ENCODE measurements at places on chromosomes 3 and 15.

DNA sequence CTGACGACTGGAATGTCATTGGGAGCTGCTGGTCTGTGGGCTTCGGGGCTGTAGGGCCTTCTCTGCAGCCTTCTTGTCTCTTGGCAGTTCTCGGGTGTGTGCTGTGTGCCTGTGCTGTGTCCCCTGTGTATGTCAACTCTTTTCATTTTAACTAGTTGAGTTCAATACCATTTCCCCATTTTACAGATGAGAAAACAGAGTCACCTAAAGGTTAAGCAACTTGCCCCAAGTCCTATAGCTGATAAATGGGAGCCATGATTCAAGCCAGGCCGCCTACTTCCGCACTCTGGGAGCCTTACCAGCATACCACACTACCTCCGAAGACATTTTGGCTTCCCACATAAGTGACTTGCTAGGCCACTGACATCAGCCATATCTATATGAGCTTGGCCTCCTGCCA lies 85.7 kb downstream of the FAM81A start:
- no peak for DNase-seq

DNA sequence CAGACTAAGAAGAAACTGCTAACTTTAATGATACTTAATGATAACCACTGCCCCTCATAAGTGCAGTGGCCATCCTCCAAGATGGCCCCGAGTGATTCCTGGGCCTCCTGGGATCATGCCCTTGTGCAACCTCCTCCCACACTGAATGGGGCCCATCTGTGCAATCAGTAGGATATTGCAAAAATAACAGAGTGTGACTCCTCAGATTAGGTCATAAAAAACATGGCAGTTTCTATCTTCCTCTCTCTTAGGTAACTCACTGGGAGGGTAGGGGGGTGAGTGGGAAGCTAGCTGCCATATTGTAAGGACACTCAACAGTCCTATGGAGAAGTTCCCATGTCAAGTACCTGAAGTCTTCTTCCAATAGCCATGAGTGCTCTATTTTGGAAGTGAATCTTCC lies 173.0 kb downstream of the SHQ1 start:
- no peak for DNase-seq

DNA sequence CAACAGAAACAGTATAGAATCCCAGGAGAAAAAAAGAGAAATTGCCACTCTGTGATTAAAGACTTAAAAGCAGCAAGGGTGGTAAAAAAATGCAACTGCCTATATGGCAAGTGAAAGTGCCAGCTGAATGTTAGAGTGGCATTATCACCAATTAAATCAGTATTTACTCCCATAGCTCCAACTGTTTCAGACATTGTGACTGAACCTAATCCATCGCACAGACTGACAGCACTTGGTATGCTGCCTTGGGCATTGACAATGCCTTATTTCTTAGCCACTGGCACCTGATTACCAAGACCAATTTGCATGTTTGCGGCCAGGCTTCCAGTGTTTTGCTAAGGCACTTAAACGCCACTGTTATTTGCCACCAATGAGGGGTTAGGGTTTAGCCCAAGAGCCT lies 201.9 kb upstream of the NECTIN3 start:
- no peak for DNase-seq

- peak; percentile 43 for DNase-seq
These were observed 49.0 kb downstream of the KY start for GRCh38 chr3:134601539-134602439.

- DNase-seq, result no peak
These were observed 106.7 kb downstream of the ADAMTS17 start for GRCh38 chr15:100235030-100235617.

DNA sequence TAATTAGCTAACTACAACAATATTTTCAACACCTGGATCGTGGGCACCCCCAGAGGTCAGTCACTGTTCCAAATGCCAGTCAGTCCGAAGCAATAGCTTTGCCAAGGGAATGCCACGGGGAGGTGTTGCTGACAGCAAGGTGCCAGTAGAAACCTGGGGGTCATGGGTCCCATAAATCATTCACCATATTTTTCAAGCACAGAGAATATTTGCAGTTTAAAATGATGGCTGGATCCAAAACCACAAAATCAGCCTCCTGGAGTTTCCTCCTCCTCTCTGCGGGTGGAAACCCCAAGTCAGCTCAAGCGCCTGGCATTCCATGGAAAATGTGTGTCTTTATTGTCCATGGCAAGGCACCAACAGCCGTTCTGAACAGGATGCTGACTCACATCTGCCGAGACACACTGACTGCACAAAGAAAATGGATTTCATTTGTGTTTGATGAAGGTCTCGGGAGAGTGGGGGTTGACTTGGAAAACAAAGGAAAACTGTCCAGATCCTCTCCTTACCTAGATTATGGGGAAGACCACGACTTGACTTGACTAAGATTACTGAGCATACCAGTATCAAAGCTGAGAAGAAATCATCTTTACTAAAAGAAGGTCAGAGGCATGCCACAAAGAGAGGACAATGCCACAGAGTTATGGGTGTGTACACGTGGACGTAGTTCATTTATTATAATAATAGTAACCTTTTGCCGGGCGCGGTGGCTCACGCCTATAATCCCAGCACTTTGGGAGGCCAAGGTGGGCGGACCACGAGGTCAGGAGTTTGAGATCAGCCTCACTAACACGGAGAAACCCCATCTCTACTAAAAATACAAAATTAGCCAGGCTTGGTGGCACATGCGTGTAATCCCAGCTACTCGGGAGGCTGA lies 26.4 kb downstream of the ANXA2 start:
- DNase-seq, result no peak

DNA sequence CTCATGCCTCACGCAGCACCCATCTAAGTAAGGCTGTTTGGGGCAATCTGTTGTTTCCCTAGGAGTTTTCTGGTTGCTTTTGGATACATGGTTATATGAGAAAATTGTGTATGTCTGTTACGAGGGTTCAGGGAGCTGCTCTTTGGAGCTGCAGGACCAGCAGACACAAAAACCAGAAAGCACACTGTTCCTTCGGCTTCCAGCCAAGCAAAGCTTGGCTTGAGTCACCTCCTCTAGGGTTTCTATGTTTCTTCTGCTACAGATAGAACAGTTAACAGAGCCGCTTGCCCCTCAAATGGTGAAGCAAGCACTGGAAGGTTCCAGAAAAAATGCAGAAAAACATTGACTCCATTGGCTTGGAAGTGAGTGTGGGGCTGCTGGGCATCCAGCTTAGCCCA lies 49.2 kb upstream of the CTDSPL start:
- no peak for DNase-seq

- DNase-seq, result no peak
These were observed 116.1 kb downstream of the KLF13 start for GRCh38 chr15:31442699-31443111.

- DNase-seq, result no peak
These were observed 13.7 kb upstream of the PARP6 start for GRCh38 chr15:72285927-72286516.

DNA sequence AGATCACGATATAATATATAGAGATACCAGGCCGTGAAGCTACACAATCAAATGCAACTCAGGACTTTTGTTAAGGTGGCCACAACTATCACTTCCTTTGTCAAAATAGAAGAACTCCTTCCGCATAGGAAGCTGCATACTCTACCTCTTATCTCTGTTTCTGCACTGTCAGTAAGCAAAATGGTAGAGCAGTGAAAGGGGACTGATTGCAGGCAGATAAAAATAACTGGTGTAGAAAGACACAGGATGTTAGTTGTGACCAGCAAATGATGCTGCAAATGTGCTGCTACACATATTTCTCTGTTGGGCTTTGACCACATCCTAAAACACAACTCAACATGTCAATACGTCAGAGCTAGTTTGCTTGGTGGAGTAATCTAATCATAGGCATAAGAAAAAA lies 16.3 kb upstream of the TRAT1 start:
- no peak for DNase-seq

GRCh38 chr15:43440721-43441281 lies 52.2 kb downstream of the TP53BP1 start:
- DNase-seq, result peak; percentile 42
